ENCODE measurements at places on chromosomes 6 and 20. TPM values are rescaled to one million over a fixed set of nuclear protein-coding genes. Genes with fewer than 3 reads are reported as not detected.

GRCh38 chr20:35121186-35121585, 25.9 kb downstream of the EDEM2 start:
- DNase-seq = no peak

The C6orf163 gene
- 0.63 TPM for total RNA-seq

The HAO1 gene
- total RNA-seq = not detected

GRCh38 chr6:132961122-132961521, 146.8 kb downstream of the RPS12 start:
- peak; percentile 72 for DNase-seq

The TGIF2 gene
- 22.0 TPM for total RNA-seq

GRCh38 chr20:51036226-51036625, 13.3 kb upstream of the KCNG1 start:
- no peak for DNase-seq

- DNase-seq = peak; percentile 45
These were observed 77.4 kb upstream of the TMEM170B start for GRCh38 chr6:11460001-11460668.
